ENCODE measurements at places on chromosomes 1 and 21.

GRCh38 chr1:193785850-193786420, 599.5 kb upstream of the B3GALT2 start:
- no peak for DNase-seq

DNA sequence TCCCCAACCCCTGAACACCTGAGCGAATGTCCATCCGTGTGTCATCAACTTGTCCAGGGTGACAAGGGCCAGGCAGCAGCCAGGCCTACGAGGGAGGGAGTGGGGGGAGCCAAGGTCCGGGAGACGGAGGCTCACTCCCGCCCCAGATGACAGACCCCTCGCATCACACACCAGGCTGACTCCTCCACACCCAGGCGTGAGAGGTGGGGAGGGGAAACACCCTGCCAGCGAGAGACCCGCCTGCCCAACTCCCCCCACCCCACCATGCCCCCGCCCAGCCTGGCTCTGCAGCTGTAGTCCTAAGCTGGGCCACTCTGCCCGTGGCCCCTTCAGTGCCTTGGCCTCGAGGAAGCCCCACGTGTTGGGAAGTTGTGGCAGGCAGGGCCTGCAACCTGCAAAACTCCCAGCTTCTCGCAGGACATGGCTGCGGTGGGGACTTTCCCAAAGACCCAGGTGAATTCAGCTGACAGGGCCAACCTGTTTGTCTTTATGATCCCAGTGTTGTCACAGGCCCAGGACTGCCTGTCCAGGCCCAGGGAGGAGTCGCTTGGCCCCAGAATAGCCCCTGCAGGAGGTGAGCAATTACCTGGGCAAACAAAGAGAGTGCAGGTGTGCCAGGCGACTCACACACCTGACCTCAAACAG, 62.9 kb downstream of the RIPK4 start:
- no peak for DNase-seq

DNA sequence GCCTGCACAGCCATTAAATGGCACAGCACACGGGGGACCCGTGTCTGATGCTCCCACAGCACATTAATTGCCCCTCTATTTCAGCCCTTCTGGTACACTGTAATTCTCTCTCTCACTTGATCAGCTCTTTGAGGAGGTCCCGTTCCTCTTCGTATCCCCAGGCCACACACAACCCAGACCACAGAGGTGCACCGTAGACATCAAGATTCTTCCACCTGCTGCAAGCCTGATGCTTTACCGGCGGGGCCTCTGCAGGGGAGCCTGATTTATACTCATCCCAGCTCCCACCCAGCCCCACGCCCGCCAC, 759 bp downstream of the SMYD3 start:
- DNase-seq = no peak

DNA sequence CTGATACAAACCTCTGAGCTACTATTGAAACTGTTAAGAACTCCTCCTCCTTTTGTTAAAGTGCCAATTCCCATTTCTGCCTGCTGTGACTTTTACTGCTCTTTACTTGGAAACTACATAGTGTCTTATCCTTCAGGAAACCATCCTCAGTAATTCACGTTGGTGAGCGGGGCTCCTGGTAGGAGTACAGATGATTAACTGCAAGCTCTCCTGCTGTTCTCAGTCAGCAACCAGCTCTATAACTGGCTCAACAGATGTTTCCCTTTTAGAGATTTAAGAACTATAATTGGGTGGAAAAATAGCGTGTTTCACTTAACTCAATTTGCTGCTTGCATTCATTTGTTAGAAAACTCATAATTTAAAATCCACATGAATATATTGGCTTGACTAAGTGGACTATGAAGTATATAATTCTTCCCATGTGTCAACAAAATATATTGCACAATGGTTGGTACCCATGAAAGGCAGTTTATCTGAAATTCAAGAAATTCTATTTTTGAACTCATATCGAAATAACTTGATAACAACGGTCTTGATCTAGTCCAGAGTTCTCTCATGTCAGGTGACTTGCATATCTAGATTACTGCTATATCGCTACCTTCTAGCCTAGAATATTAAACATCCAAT, 574.0 kb downstream of the KCNT2 start:
- no peak for DNase-seq

Measured in uterus (tissue), 4 donors.